CMK (cell line): ENCODE measurements at places on chromosomes 7 and 10.

- DNase-seq, result no peak
Measured at GRCh38 chr7:81676813-81677212, 93.0 kb downstream of the HGF start.

GRCh38 chr10:49164559-49165188 lies 23.5 kb downstream of the TMEM273 start:
- no peak for DNase-seq

DNA sequence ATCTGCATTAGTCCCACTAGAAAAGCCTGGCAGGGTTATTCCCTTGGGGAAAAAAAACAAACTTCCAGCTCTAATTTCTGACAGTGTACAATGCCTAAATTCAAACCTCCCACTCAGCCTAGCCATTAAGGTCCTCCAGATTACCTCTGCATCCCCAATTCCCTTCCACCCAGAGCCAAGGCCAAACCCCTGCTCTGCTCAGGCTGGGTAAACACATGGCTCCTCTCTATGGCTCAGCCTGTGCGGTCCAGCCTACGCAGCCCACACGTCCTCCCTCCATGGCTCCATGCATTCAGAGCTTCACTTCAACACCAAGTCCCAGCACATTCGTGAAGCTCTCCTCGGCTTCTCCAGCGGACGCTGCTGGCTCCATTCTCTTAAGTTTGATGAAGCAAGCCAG lies 5.2 kb downstream of the DLG5 start:
- no peak for DNase-seq

GRCh38 chr7:70602117-70602516 lies 529.8 kb upstream of the GALNT17 start:
- no peak for DNase-seq

GRCh38 chr10:28479425-28479865 lies 53.5 kb upstream of the WAC start:
- no peak for DNase-seq

DNA sequence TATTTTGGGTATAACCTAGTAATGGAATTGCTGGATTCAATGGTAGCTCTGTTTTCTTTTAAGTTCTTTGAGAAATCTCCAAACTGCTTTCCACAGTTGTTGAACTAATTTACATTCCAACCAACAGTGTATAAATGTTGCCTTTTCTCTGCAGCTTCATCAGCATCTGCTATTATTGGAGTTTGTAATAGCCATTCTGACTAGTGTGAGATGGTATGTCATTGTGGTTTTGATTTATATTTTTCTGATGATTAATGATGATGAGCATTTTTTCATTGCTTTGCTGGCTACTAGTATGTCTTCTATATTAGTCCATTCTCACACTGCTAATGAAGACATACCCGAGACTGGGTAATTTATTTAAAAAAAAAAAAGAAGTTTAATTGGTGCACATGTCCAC lies 248.6 kb upstream of the MAGI2 start:
- no peak for DNase-seq

DNA sequence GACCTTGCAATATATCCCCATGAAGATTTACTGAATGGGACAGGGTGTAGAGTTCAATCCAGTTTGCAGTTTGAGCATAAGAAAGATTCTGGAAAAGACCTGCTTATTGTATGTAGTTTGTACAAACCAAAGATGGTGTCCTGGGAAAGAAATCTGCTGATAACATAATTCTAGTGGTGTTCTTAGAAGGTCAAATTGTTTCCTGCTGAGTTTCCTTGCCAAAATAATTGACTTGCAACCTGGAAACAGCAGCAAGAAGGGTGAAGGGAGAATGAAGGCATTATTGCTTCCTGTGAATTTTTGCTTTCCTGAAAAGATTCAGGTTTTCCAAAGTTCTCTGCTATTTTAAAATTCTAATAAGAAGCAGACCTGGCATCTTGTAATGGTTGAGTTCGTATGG lies 222.9 kb downstream of the KIF20B start:
- no peak for DNase-seq

DNA sequence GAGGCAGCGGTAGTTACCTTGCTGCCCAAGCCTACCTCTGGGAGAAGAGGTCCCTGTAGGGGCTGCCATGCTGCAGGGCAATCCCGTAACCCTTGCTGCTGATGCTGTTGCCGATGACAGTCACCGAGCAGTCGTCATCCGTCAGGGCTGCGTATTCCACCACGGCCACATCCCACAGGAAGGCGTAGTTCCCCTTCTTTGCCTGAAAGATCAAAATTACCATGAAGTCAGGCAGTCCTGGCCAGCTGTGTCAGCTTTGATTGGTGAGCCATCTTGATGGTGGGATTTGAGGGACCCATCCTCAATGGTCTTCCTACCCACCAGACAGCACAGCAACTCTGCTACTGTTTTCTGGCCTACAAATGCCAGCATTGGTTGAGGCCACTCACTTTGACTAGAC lies 746.8 kb downstream of the GRID1 start:
- DNase-seq, result no peak

DNA sequence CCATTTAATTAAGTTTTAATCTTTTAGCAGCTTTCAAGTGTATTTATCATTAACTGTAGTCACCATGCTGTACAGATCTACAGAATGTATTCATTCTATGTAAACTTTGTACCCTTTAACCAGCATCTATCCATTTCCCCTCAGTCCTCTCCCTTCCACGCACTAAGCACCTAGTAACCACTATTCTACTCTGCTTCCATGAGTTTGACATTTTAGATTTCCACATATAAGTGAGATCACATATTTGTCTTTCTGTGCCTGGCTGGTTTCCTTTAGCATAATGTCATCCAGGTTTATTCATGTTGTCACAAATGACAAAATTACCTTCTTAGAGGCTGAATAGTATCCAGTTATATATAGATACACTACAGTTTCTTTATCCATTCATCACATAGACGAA lies 79.7 kb downstream of the BTAF1 start:
- no peak for DNase-seq

DNA sequence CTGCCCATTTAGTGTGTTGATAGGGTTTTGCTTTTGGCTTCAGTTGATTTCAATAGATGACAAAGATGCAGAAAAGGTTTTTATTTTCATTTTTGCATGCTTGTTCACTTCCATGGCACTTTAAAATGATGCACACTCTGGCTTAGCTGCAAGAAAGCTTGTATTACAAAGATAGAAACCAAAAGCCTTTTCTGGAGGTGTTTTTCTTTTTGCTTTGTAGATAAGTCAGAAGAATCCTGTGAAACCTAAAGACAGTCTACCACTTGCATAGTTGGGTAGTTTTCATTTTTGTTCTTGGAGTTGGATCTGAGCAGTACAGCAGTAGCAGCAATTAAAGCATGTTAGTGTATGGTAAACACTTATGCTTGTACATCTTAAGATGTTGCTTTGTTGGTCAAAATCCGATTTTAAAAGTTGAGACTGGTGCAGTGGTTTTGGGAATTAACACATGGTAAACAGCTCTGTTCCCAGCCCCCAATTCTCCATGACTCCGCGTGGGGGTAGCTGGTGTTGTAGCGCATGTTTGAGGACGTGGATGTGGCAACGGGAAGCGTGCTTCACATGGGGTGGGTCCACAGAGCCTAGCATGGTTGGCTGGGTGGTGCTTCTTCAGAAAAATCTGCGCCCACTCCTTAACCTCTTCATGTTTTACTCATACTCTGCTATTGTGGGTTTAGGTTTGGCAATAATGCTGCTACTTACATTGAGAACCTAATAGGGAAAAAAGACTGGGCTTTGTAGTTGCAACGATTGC lies 19.8 kb downstream of the CCNY start:
- no peak for DNase-seq

- DNase-seq, result no peak
Measured at GRCh38 chr10:11546581-11546980, 64.9 kb downstream of the USP6NL start.

GRCh38 chr10:17585016-17585415 lies 32.2 kb downstream of the HACD1 start:
- no peak for DNase-seq

DNA sequence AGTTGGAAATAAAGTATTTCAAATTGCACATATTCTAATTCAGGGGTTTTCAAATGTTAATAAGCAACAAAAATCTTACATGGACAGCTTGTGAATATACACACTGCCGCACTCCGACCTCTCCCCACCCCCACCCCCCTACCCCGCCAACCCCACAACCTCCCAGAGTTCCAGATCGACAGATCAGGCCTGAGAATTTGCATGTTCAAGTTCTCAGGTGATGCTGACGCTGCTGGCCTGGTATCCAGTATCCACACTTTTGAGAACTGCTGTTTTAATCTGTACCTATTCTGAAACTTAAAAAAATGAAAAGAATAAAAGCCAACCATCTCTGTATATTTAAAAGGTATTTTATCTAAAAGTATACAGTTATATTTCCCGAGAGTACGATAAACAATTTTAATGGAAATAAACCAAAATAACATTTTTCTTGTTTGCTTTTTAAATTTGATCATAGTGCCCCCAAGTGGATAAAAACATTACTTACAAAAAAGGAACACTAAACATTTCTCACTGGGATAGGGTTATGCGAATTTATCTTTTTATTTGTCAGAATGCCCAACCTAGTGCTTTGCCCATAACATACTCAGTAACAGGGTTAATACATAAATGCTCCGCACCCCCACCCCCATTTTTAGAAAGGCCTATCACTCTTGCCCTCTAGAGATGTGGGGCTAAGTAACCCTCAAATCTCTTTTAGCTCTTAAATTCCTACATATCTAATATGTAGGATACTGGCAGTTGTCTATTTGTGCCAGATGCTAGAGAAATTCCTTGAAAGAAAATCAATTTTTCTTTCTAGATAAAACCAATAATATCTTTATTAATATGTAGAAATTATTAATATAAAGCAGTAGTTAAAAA lies 166.3 kb downstream of the RNF133 start:
- DNase-seq, result no peak

DNA sequence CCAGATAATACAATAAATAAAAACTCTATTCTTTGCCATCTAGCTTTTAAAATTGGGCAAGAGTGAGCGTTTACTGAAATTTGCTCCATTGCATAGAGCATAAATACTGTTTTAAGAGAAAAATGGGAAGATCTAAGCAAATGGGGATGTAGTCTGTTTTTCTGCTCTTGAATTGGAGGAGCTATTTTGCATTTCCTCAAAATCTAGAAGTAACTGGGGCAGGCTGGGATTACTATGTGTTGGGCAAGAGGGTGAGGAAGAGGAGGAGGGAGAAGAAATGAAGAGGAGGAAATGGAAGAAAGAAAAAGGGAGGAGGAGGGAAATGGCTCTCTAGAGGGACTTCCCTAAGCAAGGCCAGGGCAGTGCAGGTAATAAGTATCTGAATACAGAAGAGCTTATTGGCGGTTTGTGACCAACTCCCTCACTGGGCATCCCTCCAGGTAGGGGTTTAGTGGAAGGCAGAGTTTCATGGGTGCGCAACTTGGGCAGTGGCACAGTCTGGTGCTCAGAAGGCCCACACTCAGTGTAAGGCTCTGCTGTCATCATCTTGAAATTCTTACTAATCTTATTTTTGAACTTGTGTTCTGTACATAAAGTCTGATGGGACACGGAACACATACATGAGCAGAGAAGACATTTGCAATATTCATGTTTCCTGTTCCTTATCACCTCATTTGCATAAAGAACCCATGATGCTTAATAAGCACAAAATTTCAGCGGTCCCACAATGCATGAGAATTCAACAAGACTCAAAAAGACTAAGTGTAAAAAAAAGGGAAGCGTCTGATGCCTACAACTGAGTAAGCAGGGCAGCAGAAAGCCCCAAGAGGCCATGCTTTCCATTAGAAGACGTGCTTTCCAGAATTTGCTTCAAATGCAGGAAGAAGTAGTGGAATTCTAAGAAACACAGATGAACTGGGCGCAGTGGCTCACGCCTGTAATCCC lies 116.9 kb downstream of the EVX1 start:
- no peak for DNase-seq

DNA sequence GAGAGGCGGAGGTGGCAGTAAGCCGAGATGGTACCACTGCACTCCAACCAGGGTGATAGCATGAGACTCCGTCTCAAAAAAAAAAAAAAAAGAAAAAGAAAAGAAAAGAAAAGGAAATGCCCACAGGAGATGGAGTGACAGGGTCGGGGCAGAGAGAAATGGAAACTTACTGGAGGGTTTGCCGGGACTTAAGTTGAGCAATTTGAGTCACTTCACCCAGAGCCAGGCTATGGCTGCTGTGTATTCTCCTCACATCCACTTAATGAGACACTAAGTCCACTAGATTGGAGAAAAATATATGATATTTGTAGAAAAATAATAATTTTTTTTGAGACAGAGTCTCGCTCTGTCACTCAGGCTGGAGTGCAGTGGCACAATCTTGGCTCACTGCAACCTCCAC lies 4.6 kb upstream of the PFKFB3 start:
- DNase-seq, result no peak

DNA sequence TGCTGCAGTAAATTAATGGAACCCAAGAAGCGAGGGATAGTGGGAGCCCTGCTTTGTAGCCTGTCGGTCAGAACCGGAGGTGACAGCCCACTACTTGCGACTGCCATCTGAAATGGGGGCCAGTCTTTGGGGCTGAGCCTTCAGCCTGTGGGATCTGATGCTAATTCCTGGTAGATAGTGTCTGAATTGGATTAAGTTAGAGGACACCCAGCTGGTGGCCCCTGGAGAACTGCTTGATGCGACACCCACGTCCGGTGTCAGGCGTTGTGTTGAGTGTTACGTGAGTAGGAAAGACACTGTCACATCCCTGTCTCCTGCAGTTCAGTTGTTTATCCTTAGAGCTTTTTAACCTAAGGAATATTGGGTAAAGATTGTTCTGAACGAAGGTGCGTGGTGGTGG lies 5.0 kb downstream of the EIF3B start:
- no peak for DNase-seq

- no peak for DNase-seq
Measured at GRCh38 chr7:36473454-36474282, 84.0 kb downstream of the ANLN start.

- DNase-seq, result no peak
Measured at GRCh38 chr10:51144161-51144781, 70.0 kb downstream of the PRKG1 start.

DNA sequence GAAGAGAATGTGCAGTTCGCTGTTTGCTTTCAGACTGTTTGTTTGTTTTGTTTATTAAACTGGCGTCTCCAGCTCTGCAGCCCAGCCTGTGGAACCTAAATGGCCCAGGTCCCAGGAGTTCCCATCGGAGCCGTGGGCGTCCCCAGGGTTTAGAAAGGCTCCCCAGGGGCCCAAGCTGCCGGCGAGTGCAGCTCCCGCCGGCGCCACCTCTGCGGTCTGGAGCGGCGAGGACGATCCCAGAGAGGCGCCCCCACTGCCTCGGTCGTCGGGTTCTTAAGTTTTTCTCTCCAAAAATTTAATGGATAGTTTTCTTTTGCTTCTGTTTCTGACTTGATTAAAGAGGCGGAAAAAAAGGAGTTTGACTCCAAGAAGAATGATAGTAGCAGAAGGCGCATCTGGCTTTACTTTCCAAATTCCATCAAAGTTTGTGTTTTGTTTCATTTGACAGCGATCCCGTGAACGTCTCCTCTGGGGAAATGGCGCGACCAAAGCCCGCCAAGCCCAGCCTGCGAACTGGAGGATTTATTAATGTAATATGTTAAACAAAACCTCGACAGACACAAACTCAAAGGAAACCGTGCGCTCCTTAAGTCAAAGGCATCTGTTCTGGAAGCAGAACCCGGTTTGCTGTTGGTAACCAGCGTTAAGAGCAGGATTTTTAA lies 718 bp upstream of the FZD1 start:
- DNase-seq, result no peak

- no peak for DNase-seq
Measured at GRCh38 chr10:31146491-31147209, 115.0 kb upstream of the ZNF438 start.

- no peak for DNase-seq
Measured at GRCh38 chr10:103635580-103635979, 142.1 kb downstream of the NEURL1 start.

GRCh38 chr10:8069627-8070026 lies 15.1 kb downstream of the GATA3 start:
- DNase-seq, result no peak

GRCh38 chr7:81159402-81159801 lies 240.6 kb upstream of the SEMA3C start:
- DNase-seq, result no peak
